ENCODE measurements at places on chromosomes 1 and 21.

DNA sequence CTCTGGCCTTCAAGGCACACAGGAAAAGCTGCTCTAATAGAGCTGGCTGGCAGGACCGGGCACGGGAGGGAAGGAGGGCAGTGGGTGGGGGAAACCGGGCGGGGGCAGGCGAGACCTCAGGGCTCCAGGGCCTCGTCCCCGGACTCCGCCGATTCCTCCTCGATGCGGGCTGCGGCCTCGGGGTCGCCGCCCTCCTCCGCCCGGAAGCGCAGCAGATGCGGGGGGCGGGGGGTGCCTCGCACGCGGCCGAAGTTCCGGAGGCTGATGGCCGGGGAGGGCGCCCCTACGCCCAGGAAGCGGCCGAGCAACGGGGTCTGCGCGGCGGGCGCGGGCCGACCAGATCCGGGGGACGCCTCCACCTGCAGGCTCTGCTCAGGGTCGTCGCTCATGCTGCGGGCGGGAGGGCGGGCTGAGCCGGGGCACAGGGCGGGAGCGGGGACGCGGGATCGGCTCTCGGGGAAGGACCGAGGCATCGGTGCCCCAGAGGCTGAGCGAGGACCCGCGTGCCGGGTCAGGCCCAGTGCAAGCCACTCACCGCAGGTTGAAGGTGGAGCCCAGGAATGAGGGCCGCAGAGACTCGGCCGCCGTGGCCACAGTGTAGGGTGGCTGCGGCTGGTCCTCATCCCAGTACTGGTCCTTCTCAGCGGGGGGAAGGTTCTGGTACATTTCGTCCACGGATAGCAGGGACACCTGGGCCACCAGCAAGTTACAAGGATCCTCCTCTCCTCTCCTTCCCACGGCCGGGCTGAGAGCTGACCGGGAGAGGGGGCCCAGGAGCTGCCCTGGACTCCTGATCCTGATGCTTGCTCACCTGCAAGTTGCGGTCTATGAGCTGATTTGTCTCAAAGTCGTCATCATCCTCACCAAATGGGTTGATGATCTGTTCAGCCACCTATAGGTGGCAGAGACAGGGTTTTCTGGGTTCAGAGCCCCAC lies 3.6 kb downstream of the BEST4 start:
- DNase-seq = no peak

DNA sequence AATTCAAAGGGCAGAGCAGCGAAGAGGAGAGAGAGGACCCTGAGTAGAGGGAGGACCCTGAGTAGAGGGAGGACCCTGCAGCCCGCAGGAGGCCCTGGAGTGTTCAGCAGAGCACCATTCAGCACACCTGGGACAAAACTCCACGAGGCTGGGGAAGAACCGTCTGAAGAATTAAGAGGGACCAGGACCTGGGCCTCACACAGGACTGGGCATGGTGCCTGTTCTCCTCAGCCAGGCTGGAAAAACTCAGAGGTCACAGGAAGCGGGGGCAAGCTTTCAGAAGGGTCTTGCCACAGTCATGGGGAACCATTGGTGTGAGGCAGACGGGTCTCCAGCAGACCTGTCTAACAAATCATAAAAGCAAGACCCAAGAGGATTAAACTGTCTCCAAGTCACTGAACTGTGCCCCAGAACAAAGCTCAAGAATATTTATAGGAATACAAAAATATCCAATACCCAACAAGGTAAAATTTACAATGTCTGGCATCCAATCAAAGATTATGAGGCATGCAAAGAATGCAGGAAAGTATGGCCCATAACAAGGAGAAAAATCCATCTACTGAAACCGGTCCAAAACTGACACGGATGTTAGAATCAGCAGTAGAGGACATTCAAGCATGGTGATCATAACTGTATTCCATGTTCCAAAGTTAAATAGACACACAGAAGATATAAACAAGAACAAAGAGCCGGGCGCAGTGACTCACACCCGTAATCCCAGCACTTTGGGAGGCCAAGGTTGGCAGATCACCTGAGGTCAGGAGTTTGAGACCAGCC lies 30.6 kb downstream of the MORN1 start:
- no peak for DNase-seq

GRCh38 chr1:183019860-183020259 lies 3.4 kb upstream of the LAMC1 start:
- DNase-seq = no peak

GRCh38 chr21:32475162-32475812 lies 62.8 kb downstream of the EVA1C start:
- no peak for DNase-seq

DNA sequence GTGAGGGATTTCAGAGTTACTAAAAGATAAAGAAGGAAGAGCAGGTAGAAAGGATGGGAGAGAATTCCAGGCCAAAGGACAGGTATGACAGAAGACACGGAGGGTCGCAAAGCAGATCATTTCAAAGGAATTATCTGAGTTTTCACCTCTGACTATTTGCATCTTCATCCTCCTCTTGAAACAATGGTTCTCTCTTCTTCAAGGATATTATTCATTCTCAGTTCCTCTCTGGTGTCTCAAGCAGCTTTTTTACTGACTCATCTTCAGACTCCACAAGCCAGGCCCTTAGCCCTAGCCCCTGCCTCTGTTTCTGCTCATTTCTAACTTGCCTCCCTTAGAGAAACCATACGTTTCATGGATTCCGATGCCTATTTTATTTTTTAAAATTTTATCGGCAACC lies 15.0 kb downstream of the DDX59 start:
- DNase-seq = no peak

DNA sequence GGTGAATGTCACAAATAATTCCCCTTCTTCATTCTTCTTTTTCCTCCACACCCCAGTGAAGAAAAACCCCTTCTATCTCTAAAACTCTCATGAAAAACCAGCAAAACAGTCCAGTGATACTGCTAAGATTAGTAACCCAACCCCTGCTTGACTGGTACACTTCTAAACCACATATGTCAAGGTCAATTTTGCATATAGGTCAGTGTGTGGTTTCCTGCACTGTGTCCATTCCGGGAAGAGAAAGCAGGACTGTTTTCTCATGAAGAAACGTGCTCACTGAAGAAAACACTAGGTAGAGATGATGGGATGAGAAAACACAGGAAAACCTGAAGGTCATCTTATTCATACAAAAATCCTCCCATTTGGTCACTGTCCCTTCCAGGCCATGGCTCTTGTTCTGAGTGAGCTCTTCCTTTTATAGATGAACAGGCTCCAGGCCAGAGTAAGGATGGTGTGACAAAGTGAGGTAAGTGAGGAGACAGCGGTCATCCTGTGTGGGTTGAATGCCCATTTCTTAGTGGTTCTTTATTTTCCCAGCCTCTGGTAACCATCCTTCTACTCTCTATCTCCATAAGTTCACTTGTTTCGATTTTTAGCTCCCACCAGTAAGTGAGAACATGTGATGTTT lies 122.7 kb downstream of the FASLG start:
- DNase-seq = no peak

All from KBM-7 (cell line).